Left ventricle myocardium superior (tissue), 1 donor: ENCODE measurements at places on chromosomes 3 and 15.
A peak's percentile ranks its signal among the peaks of the same experiment; 100 is the strongest.

GRCh38 chr15:43915631-43916325 lies 89.0 kb downstream of the WDR76 start:
- no peak for DNase-seq

GRCh38 chr3:52097851-52098507 lies 41.6 kb upstream of the DUSP7 start:
- DNase-seq: no peak

GRCh38 chr3:181252631-181253030 lies 263.1 kb upstream of the DNAJC19 start:
- no peak for DNase-seq

GRCh38 chr3:16461463-16462245 lies 51.8 kb downstream of the RFTN1 start:
- DNase-seq: no peak

- peak; percentile 63 for DNase-seq
Observed at GRCh38 chr3:22988566-22988965, 214.6 kb upstream of the UBE2E2 start.

- no peak for DNase-seq
Observed at GRCh38 chr3:57530071-57530608, 14.0 kb downstream of the DNAH12 start.

DNA sequence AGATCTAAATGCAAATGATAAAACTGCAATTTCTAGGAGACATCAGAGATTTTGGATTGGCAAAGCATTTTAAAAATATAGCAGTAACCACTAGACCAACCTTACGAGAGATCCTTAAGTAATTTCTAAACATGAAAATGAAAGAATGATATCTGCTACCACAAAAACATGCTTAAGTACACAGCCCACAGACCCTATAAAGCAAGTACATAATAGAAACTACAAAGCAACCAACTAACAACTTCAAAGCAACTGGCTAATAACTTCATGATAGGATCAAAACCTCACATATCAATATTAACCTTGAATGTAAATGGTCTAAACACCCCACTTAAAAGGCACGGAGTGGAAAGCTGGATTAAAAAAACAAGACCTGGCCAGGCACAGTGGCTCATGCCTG lies 209.9 kb upstream of the SOX14 start:
- no peak for DNase-seq

DNA sequence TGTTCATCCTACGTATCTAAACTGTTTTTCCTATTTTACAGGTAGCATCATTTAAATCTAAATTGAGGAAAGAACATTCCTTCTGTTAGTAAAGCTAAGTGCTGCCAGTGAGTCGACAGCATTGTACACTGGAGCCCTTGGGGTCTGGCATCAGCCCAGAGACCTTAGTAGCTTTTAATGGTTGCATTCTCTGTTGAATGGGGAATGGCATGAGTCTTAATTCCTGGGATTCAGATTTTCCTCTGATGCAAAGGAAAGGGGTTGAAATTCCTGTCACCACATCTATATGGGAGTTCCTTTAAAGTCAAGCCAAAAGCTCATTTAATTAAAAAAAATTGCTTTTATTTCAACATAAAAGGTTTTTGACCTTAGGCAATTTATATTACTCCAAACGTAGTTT lies 148.4 kb upstream of the GBE1 start:
- no peak for DNase-seq
